Vagina (tissue), 2 donors: ENCODE measurements at places on chromosomes 2 and 18. TPM values are rescaled to one million over a fixed set of nuclear protein-coding genes. Genes with fewer than 3 reads are reported as not detected.

DNA sequence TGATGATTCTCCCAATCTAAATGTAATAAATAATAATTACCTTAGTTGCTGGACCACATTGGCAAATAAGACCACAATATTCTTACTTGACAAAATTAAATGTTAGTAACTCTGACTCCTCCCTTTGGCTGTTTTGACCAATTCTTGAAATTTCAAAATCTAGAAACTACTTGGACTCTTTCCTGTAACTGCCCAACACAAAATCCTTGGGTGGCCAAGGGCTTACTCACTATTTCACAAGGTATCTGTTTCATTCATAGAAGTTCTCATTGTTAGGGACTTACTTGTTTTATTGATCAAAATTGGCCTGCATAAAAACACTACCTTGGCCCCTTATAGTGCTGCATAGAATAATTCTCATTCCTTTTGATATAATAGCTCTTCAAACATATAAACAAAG is 19.4 kb downstream of the CDH20 start:
- DNase-seq = no peak

DNA sequence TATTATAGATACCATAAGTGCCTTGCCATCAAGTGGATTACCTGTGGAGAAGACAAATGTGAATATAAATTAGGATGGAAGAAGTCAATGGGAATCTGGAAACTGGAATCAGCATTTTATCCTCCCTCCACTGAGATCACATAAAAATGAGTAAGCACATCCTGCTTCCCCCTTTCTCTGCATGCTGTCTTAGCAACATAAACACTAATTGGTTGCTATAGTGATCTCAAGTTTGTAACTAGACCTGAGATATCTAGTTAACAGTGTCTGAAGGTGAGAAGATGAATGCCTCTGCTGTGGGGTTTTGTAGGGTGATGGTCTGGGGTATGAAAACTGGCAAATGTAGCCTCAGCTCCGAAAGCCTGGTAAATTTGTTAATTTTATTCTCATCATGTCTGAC is 1357.5 kb upstream of the CELF4 start:
- DNase-seq = no peak

NEMP2 gene
- total RNA-seq = 2.2 TPM

FIGN gene
- total RNA-seq = 3.2 TPM

DNA sequence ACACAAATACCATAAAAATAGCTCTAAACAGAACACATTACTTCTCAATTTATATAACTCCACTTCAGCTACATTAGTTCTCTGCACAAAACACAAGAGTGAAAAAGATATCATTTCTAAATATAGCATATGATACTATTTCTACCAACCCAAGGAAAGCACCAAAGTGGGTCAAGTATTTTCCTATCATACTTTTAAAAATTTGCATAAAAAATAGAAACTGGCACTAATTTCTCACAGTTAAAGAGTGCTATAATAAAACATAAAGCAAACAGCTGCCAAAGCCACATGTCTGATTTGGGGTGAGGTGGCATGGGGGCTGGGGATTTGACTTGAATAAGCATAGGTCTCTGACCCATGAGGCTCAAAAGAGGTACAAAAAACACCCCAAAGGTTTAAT is 61.5 kb downstream of the BARD1 start:
- no peak for DNase-seq

SEMA4C gene
- 60.6 TPM for total RNA-seq

ANKRD30BL gene
- 1.2 TPM for total RNA-seq

DAW1 gene
- total RNA-seq = not detected

- DNase-seq = no peak
These were observed 18.3 kb upstream of the FAM98A start for GRCh38 chr2:33617401-33617800.

DNA sequence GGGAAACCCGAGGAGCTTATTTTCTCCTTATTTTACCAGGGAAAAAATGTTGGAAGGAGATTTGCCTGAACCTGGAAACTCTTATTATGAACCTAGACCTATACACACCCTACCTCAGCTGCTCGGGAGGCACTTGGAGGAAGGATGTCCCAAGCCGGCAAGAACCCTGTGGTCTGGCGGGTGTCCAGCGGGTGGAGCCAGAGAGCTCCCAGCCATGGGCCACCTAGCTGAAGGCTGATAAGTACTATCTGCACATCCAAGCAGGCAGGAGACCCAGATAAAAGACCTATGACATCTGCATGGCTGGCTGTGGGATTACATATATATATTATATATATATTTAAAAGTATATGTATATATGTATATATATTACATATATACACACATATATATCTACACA is 1.1 kb upstream of the SLC14A1 start:
- DNase-seq = no peak

REG3G gene
- not detected for total RNA-seq

DNA sequence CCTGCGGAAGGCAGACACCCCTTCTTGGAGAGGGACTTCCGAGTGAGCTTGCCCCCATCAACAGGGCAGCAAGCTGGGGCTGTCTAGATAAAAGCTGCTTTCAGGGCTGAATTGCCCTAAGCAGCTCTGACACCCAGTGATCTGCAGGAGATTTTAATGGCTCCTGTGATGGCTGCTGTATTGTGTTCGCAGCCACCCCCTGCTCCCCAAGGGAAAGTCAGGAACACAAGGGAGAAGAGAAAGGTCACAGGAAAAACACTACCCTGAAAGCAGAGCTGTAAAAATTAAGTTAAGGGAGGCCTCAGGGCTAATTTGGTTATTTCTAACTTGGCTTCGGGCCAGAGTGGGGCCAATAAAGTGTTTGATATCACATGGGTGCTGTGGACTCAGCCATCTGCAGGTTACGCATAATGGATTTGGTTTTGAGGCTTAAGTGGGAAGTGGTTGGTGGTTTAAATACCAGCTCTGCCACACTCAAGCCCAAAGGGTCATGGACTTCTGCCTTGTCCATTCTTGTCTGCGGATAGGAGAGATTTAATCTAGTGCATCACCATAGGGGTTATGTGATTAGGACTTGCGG is 147.6 kb downstream of the CLIP4 start:
- no peak for DNase-seq

GRCh38 chr2:106205488-106205887 is 11.4 kb upstream of the UXS1 start:
- no peak for DNase-seq

- DNase-seq = no peak
These were observed 167.5 kb downstream of the TWIST2 start for GRCh38 chr2:239015218-239015900.

GRCh38 chr2:118752762-118753429 is 94.6 kb downstream of the EN1 start:
- no peak for DNase-seq

CAPN13 gene
- not detected for total RNA-seq

GRCh38 chr2:144524118-144525009 is 4.4 kb upstream of the ZEB2 start:
- DNase-seq = no peak

DNA sequence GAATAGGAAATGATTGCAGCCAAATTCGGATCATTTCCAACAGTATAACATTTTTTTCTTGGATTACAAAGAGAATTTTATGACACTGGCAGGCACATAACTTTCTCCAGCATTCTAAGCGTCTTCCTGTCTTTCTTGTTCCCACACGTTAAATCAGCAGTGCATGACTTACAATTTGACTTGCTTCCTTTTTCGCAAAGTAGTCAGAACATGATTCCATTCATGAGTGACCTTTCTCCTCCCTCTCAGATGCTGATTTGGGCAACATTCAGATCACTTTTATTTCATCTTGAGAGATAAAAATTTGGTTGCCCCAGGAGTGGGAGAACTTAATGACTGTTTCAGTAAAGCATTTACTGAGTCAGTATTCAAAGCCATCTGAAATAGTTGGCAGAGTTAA is 858.7 kb upstream of the ACVR2A start:
- DNase-seq = no peak

- no peak for DNase-seq
These were observed 15.5 kb downstream of the IL1F10 start for GRCh38 chr2:113083296-113083695.

- DNase-seq = no peak
These were observed 69.0 kb upstream of the DLGAP1 start for GRCh38 chr18:4524096-4524495.

DES gene
- total RNA-seq = 883 TPM

DNA sequence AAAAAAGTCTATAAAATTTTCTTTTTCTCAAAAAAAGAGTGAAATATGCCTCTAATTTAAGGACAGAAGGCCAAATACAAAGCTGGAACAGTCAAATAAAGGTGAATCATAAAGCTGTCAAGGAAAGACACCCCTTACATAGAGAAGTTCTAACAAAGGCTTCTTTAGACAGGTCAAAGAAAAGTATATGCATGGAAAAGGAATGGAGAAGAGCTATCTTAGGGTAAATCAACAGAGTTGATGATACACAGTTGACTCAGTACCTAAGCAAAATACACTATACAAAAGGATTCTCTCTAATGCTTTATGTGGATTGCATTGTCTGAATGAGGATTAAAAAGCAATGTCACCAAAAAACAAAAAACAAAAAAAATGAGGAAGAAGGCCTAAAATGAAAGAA is 214.8 kb downstream of the TXNL1 start:
- no peak for DNase-seq

DNA sequence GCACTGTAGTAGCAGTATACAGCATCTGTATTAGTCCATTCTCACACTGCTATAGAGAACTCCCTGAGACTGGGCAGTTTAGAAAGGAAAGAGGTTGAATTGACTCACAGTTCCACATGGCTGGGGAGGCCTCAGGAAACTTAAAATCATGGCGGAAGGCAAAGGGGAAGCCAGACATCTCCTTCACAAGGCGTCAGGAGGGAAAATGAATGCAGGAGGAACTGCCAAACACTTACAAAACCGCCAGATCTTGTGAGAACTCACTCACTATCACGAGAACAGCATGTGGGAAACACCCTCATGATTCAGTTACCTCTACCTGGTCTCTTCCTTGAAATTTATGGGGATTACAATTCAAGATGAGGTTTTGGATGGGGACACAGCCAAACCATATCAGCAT is 25.4 kb downstream of the MAP4K4 start:
- no peak for DNase-seq

DUSP19 gene
- total RNA-seq = 1.7 TPM

- DNase-seq = no peak
These were observed at the start of gene PROM2 for GRCh38 chr2:95274291-95275150. TSS of gene PROM2 (plus strand) at chr2:95274449. CDS start at chr2:95274586, 137 bp downstream.

NEU2 gene
- not detected for total RNA-seq

DNA sequence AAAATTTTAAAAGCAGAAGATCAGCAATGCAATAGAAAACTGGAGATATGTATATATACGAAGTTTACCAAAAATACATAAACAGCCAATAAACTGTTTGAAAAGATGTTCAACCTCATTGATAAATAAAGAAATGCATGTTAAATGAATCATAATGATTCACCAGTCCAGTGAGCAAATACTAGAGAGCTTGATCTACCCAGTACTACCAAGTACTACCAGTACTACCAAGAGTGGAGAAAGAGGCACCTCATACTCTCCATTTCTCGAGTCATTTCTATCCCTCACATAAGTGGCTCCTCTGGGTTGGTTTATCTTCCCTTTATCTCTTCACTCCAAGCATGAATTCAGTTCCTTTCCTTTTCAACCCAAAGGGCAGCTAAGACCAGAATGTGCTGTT is 138.9 kb downstream of the MREG start:
- DNase-seq = no peak

DNA sequence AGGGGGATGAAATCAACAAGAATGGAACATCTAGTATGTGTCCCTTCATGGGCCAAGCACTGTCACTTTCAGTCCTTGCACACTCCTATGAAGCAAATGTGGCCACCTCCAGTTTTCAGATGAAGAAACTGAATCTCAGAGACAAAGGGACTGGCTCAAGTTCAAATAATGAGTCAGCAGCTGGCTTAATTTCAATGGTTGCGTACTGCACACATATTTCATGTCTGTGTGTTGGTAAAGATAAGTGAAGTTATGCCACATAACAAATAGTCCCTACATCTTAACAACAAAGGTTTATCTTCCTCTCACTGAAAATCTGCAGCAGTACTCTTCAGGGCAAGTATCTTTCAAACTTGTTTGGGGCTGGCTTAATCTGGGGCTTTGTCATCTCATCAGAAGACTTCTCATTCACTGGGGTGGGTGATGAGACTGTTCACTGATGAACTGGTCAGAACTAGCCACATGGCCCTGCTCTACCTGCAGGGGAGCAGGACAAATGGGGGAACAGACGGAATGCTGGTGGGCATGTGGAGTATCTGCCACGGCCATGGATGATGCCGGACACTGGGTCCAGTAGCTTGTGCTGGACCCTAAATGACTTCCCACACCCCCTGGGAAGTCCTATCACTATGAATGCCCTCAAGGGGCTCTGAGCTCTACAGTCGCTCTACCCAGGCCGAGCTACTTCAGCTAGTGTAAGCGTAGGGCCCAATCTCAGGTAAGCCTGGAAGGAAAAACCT is 263.2 kb downstream of the CYP26B1 start:
- DNase-seq = peak; percentile 55

REEP1 gene
- total RNA-seq = 13.5 TPM

FAM168B gene
- total RNA-seq = 56.7 TPM

ACTR3 gene
- 105 TPM for total RNA-seq

- no peak for DNase-seq
These were observed 54.4 kb downstream of the TMEFF2 start for GRCh38 chr2:192140236-192140839.

GRCh38 chr18:9366126-9366714 is 31.6 kb downstream of the TWSG1 start:
- no peak for DNase-seq
